ENCODE measurements at places on chromosomes 12 and 14. TPM values are rescaled to one million over a fixed set of nuclear protein-coding genes. Genes with fewer than 3 reads are reported as not detected.

Gene ZBTB1
- 84.0 TPM for polyA plus RNA-seq

Gene KLRB1
- 2.9 TPM for polyA plus RNA-seq

Gene TBK1
- polyA plus RNA-seq = 29.6 TPM

Gene KLHDC1
- polyA plus RNA-seq = 8.4 TPM

Gene PTHLH
- polyA plus RNA-seq = 2.2 TPM

Gene MORN3
- 2.6 TPM for polyA plus RNA-seq

Gene PTPRO
- polyA plus RNA-seq = 0.91 TPM

Gene OVCH1
- not detected for polyA plus RNA-seq

Gene KLRF2
- not detected for polyA plus RNA-seq

Gene AMN
- 0.35 TPM for polyA plus RNA-seq

DNA sequence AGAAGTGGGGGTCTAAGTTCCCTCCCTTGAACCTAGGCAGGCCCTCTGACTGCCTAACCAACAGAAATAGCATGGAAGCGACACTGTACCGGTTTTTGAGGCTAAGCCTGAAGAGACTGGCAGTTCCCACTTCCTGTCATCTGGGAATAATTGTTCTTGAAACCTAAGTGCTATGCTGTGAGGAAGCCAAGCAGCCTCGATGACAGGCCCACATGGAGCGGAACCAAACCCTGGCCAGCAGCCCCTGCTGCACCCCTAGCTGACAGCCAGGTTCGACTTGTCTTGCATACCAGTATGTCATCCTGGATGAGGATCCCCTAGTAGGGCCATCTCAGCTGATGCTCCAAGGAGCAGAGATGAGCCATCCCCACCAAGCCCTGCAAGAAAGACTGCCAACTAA lies 6.4 kb upstream of the GPR68 start:
- no peak for DNase-seq

DNA sequence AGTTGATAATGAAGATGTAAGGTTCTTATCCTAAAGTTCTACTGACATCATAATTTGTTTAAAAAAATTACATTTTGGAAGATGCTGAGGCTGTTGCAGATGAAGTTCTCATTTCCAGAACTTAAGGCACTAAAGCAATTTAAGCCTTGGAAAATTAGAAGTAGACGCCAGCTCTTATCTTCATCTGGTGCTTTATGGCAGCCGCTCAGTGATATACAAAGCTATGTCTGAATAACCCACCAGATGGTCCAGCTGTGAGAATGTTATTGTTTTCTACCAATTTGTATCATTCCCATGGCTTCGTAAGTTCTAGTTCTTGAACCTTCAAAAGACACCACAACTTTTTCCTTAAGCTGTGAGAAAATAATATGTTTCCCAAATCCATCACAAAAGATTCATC lies 212.1 kb upstream of the ARID2 start:
- DNase-seq = no peak

GRCh38 chr14:100071545-100071944 lies 6.3 kb downstream of the EVL start:
- no peak for DNase-seq

DNA sequence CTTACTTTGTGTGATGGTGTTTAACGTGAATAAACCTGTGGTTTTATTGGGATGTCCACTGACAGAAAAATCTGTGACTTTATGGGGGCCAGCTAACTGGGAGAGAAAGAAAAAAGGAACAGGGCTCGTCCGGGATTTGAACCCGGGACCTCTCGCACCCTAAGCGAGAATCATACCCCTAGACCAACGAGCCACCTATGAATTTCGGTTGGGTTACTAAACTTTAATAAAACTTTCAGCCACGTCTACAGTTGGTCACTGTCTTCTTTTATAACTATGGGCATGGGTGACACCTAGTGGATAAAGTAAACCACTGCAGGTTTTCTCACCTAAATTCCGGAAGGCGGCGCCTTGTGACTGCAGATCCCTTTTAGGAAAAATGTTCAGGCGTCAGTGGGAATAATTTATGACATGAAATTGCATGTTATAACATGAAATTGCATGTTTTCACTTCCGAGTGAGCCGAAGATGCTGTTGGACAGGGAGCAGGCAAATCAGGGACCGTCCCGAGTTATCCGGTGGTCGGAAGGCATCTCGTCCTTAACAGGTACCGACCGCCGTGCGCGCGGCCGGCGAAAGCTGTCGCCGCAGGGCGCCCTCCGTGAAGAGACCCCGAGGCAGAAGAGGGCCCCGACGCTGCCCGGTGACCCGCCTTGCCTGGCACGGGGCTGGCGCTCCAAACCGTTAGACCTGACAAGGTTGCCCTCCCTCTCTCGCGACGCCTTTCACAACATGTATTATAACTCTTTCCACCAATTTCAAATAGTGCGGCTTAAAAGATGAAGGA lies 18.2 kb upstream of the RNASE12 start:
- DNase-seq = peak; percentile 75

GRCh38 chr12:48925304-48926011 lies at the start of gene FKBP11:
Gene FKBP11 (minus strand): TSS chr12:48925492. CDS start chr12:48925428, 64 bp downstream.
- DNase-seq = peak; percentile 29

DNA sequence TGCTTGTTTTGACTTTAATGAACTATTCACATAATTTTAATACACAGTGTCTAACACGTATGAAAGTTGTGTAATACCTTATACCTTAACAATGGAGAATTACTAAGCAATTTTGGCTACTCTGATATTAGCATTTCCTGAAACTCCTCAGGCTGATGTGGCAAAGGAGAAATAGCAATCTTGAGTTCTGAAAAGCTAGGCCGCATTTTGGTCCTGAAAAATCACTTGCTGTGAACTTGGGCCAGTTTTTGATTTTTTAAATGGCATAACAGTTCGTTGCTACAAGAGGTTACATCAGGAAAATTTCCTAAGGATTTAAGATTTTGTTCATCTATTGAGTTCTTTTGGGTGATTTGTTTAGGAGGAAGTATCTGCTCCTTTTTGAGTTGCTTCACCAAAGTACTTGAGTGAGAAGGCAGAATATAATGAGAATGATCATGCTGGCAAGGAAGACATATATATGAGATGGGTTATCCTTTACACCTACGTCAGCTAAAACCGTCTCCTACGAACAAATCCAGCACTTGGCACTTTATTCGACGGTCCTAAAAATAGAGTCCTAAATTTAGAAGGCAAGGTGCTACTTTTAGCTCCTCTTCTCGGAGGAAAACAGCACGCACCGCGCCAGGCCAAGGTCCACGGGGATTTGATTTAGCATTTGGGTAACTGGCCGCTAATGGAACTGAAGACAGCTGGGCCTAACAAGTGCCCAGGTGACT lies 32.2 kb downstream of the MIA2 start:
- no peak for DNase-seq

- no peak for DNase-seq
These were observed 455.6 kb upstream of the SEL1L start for GRCh38 chr14:81989211-81989610.

- DNase-seq = no peak
These were observed 3.3 kb upstream of the KRT86 start for GRCh38 chr12:52271158-52271557.

GRCh38 chr14:38547961-38548490 lies 292.1 kb upstream of the CLEC14A start:
- no peak for DNase-seq

DNA sequence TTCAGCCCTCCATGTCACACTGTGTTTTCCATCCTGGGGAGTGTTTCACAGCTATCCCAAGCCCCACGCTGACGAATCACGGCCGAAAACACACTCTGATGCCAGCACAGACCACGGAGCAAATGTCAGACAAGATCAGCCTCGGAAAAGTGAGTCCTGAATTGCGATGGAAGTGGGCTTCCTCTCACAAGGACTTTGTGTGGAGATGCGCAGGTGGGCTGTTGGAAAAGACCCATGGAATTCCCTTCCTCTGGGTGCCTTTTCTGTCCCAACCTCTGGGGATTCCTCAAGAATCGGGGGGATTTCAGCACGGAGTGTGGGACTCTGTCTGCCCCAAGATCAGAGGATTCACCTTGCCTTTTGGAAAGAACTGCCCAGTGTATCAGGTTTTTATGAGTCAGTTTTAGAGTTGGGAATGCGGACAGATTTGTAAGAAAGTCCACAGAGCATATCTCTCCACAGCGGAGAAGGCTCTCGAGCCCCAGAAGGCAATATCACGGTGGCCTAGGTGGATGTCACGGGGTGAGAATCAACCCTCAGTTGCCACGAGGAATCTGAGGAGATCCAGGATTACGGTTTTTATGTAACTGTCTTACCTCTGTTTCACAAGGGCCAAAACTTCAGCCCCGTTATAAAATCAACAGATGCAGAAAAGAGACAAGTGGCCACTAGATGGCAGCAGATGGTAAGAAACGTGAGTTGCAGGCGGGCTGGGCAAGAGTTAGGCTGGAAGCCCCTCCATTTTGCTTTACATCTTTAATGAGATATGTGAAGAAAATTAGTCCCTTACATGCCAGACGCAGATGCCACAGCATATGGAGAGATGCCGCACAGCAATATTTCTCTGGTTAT lies 201.9 kb downstream of the DAD1 start:
- peak; percentile 81 for DNase-seq

DNA sequence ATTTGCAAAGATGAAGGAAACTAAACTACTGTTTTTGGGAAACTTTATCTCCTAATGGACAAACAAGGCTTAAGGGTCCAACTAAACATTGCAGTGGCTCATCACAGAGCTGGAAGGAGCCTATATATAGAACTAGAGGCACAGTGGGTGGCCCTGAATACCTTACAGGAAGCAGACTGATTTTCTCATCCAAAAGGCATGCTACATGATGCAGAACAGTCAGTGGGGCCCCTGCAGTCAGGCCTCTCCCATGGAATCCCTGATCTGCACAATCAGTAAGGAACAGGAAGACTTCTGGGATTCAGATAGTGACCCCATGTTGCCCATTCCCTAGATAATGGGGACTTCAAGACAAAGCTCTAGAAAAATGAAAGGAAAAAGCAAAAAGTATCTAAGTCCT lies 1.9 kb upstream of the LLPH start:
- DNase-seq = no peak

GRCh38 chr12:111202237-111202915 lies 166.5 kb downstream of the PHETA1 start:
- no peak for DNase-seq

DNA sequence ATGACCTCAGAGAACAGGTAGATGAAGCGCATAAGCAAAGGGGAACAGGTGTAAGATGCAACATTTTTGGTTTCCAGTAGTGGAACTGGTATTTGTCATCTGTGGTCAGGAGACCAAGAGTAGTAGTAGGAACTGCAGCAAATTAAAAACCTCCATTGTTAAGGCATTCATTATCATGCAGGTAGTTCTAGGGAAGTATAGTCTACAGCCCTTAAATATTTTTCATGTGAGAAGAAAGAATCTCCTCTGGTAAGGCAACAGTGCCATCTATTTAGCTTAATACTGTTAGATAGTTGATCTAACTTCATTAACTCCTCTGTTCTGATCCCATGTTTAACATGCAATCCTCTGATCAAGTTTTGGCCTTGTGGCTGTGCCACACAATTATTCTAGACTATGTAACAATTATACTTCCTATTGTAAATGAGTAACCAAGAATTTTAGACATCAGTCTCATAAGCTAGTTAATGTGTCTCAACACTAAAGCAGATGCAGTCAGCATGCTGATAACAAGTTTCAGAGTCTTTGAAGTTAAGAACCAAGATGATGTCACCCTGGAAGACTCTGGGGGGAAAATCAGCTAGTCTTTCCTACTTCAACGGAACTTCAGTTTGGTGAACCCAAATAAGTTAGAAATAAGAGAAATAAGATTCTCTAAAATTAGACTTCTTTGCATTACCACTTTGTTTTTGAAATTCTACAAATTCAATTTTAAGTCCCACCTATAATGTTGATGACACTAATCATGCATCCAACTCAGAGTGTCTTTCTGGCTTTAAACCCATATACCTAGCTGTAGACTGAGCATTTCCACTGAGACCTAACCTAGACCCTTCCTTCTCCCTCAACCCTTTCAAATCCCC lies 70.9 kb downstream of the STXBP6 start:
- no peak for DNase-seq

DNA sequence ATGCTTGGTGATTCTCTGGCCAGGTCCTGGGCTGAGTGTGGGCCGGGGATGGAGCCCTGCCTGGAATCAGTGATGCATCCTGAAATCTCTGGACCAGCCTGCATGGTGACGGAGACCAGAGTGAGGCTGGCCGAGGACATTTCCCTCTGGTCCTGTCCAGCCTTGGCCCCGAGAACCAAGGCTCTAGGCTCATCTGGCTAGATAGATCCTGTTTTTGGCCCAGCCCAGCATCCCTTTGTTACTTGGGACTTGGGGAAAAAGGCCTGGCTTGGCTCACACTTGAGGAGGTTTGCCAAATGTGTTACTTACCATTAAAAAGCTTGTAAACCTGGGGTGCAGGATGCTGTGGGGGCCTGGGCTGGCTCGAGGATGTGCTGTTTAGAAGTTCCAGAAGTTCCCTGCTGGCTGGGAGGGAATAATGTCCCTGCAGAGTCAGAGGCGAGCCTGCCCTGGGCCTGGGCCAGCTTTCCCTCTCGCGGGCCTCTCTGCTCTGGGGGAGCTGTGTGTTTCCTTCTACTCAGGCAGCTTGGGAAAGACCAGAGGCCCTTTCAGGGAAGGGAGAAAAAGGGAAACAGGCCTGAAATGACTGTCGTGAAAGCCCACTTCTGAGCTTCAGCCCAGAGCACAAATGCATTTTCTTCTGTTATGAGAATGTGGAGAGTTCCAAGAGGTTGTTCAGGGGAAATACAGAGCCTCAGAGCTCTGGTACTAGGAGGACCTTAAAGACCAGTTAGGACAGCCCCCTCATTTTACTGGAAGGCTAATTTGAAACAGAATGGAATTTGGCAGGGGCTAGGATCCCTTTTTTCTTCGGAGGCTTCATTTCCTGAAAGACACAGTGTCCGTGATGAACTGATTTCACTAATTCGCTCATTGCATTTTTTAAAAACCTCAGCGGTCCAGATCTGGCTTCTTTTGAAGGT lies 47.2 kb upstream of the CTDSP2 start:
- DNase-seq = peak; percentile 98

GRCh38 chr14:38410442-38410841 lies 154.5 kb upstream of the CLEC14A start:
- no peak for DNase-seq

Data from right lung (tissue), 10 donors.